ENCODE measurements at places on chromosomes 16 and 17. TPM values are rescaled to one million over a fixed set of nuclear protein-coding genes. Genes with fewer than 3 reads are reported as not detected.

DNA sequence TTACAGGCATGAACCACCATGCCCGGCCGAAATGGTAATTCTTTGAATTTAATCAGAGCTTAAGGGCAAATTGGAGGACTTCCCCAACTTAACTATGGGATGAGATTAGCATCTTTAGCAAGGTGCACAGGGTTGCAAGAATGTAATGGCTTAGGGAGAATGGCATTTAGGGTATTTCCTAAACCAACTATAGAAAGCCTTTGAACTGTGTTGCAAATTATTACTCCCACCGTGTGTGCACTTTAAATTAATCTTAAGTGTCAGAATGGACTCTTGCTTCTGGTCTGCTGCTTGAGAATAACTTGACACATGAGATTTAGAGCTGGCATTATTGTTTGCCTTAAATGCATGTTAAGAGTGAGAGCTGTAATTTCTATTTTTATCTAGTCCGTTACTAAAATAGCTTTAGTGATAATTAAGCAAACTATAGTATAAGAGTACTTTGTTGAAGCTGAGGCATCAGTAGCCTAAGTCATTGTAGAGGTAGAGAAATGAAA, 59.8 kb downstream of the TUBD1 start:
- no peak for DNase-seq

Gene SLC38A8
- not detected for total RNA-seq

- no peak for DNase-seq
Measured at GRCh38 chr16:75566758-75567255, 628 bp downstream of the GABARAPL2 start.

GRCh38 chr17:50170662-50171370, 5.0 kb downstream of the SGCA start:
- no peak for DNase-seq

Gene WFDC1
- total RNA-seq = 14.7 TPM

Gene FNDC8
- total RNA-seq = not detected

DNA sequence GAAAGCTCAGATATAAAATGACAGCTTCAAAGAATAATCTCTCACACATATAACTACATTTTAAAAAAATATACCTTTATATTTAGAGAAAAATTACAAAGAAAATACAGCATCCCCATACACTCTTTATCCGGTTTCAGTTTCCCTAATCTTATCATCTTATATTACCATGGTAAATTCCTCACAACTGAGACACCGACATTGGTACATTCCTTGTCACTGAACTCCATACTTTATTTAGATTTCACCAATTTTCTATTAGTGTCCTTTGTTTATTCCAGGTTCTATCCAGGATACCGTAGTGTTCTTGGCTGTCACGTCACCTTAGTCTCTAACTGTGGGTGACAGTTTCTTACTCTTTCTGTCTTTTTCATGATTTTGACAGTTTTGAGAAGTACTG, 22.0 kb upstream of the ABCA10 start:
- no peak for DNase-seq

Gene UMOD
- not detected for total RNA-seq

DNA sequence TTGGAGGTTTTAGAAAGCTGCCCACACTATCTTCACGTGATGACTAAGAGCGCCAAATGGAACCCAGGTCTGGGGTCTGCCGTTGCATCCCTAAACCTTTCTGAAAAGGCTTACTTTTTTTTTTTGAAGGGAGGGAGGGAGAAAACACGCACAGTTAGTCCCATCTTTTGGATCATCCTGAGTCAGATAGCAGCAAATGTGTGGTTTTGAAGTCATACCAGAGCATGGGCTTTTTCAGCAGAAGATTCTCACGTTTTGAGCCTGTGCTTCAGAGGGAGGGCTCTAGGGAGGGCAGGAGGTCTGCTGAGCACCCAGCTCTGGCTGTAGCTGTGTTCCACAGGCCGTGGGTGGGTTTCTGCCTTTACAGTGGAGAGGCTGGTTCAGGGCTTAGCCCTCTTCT, 194.7 kb downstream of the SNX29 start:
- no peak for DNase-seq

GRCh38 chr17:77256710-77257109, 115.9 kb downstream of the SEC14L1 start:
- no peak for DNase-seq

DNA sequence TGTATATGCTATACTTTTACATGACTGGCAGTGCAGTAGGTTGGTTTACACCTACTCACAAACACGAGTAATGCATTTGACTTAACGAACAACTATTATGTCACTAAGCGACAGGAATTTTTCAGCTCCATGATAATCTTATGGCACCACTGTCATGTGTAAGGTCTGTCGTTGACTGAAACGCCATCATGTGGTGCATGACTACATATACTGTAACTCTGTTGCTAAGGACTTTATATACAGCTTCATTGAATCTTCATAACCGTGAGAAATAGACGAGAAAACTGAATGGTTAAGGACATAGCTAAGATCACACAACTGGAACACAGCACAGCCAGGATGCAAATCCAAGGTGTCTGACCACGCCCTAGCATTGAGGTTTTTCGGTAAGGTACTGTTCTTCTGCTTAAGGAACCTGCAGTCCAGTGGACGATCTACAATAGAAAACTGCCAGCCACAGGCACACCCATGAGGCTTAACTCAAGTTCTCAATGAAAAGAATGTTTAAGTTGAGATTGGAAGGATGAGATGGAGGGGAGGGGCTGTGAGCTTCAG, 3.3 kb downstream of the CFAP20 start:
- no peak for DNase-seq

GRCh38 chr16:85412911-85413520, 200.1 kb upstream of the GSE1 start:
- DNase-seq = peak; percentile 37

Gene CSH2
- total RNA-seq = not detected

GRCh38 chr17:28956861-28957260, 5.5 kb upstream of the PHF12 start:
- DNase-seq = no peak

Gene CA7
- 39.8 TPM for total RNA-seq

DNA sequence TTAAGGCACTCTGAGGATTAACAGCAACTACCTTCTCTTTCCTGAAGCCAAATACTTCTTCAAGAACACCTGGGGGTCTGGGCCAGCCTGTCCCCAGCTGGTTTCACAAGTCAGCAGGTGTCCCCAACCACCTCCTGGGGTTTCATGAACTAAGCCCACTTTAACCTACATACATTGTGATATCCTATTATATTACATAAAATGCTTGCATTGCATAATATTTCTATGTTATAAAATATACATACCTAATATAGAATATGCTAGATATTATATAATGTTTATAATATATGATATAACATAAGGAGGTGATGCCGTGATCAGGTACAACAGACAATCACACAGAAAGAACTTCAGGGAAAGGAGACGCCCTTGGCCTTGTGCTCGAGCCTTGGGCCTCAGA, 367.6 kb downstream of the C16orf95 start:
- DNase-seq = no peak

DNA sequence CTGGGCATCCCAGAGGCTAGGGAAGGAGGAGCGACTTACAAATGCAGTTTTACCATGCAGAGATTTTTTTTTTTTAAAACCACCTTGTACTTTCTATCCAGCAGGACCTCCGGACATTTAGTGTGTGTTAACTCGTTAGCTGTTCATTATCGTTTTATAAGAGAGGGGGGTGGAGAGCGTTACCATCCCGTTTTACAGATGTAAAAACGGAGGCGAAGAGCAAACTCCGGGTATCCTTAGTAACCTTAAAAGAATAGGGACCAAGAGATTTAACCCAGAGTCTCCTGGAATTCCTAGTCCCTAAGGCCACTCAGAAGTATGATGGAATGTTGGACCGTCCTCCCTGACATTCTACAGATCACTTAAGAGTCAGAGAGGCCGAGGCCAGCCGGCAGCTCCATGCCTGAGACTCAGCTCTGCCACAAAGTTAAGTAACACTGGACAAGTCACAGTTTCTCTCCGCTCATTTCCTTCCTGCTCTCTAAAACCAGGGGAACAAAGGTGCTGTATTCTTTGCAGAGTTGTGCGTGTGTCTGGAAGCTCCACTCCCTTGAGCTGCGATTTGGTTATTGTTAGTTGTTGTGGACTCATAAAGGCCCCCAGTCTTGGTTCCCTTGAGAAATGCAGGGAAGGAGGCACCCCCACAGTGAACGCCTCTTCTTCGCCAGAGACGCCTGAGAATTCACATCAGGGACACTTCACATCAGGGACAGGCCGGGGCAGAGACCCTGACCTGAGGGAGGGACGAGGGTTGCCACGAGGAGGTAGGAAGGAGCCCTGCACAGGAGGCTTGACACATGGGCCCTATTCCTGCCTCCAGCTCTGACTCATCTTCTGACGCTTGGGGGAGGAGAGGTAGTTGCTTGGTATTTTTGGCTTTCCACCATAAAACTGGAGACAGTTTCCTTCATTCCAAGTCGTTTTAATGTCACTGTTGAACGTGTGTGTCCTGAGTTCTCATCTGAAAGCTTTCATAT, 1.2 kb downstream of the DUSP14 start:
- no peak for DNase-seq

GRCh38 chr17:44804302-44805089, 25.6 kb downstream of the GJC1 start:
- DNase-seq = no peak

GRCh38 chr16:14001521-14001920, 69.6 kb upstream of the MRTFB start:
- no peak for DNase-seq

DNA sequence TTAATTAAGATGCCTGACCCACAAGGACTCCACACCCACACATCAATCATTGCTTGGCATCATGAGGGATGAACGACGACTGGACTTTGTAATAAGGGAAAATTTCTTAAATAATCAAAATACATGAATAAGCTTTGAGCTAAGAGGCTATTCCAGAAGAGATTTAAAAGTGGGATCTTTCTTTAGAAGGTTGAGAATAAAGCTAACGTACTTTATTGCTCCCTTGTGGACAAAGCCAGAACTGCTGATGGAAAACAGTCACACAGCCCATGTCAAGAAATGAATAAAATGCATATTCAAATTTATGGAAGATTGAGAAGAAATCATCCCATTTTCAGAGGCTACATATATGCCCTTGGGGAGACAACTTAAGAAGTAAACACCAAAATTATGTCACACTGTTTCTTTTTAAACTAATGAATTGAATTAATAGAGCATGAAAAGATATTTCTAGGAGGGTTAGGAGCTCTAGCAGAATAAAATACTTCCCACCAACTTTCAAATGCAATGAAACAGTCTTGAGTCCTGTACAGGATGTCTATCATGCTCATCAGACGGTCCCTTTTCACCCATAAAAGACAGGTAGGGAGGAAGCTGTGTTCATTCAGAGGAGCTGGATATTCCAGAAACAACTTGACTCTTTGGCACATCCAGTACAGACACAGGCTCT, 60.2 kb upstream of the PHOSPHO1 start:
- no peak for DNase-seq

GRCh38 chr16:4325253-4325758, 9.4 kb downstream of the GLIS2 start:
- peak; percentile 36 for DNase-seq

GRCh38 chr16:74743668-74744299, 30.8 kb downstream of the FA2H start:
- peak; percentile 20 for DNase-seq

- peak; percentile 34 for DNase-seq
Measured at GRCh38 chr17:1109606-1110540, 69.9 kb downstream of the ABR start.

DNA sequence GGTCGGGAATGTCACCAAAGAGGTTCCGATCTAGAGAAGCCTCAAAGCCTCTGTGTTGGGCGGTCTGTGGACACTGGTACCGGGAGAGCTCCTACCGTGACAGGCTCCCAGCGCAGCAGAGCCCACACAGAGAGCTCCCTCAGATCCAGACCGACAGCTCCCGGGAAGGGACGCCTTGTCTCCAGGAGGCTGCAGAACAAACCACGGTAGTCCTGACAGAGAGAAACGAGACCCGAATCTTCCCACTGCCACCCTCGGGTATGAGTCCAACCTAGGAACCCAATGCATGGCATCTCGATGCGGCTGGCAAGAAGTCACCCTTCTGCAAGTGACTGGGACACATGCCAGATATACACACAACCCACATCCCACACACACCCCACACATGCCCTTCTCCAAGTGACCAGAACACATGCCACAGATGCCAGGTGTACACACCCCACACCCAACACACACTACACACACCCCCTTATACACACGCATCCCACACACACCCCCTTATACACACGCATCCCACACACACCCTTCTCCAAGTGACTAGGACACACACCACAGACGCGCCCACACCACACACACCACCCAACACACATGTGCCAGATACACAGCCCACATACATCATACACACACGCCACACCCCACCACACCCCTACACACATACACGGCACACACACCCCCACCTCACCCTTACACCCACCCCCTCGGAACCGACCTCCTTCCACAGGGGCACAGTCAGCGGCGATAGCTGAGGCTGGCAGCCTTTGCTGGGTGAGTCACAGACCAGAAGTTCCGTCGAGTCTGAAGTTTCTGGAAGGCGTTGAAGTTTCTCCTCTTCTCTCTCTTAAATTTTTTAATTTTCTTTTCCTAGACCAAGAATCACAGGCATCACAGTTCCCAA, 15.9 kb upstream of the CYTH1 start:
- DNase-seq = no peak

GRCh38 chr16:53744449-53744848, 40.5 kb downstream of the FTO start:
- DNase-seq = no peak

DNA sequence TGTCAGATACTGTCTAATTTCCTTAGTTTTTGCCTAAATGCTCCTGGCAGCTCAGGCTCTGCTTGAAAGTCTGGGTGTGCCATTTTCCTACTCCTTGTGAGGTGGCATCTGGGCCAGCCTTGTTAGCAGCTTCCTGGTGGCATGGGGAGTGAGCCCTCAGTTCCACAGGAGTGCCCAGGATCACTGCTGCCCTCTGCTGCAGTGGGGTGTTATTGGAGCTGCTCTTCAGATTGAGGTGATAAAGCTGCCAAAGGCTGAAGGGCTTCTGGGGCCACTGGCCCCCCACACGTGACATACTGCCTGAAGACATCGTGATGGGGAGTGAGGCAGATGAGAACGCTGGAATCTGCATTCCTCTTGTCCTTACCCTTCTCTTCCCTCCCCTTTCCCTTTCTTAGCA, 27.4 kb downstream of the CEP95 start:
- DNase-seq = no peak

GRCh38 chr16:53944025-53944424, 240.1 kb downstream of the FTO start:
- no peak for DNase-seq

- no peak for DNase-seq
Measured at GRCh38 chr16:14428043-14428442, 202.0 kb downstream of the PARN start.
